SW 1271 (cell line): ENCODE measurements at places on chromosomes 13 and 19.

GRCh38 chr19:7629347-7630054 is at the start of the genes PET100 and XAB2:
Gene PET100 (plus strand): TSS chr19:7629793. CDS start chr19:7629834, 41 bp downstream.
Gene XAB2 (minus strand): TSS chr19:7629545. CDS start chr19:7629527, 18 bp downstream.
- peak; percentile 94 for DNase-seq

GRCh38 chr19:5903624-5904351 is at the start of gene NDUFA11:
Gene NDUFA11 (minus strand): TSS chr19:5903790. CDS start chr19:5903708, 82 bp downstream.
- DNase-seq, result peak; percentile 92

DNA sequence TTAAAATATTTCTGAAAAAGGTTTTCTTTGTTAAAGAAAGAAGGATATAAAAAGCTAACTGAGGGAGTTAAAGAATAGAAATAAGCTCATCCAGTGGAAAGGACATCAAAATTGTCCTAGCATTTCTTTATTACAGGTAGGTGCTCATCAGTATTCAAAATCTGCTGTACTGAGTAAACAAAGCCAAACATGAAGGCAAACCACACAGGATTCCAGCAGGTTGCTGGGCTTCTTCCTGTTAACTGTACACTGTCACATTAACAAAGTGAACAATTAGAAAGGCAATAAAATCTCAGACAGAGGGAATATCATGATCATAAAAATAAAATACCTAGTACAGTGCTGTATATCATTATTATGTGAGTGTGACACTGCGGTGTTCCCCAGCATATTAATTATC is 1541.0 kb downstream of the SLITRK5 start:
- DNase-seq, result no peak

DNA sequence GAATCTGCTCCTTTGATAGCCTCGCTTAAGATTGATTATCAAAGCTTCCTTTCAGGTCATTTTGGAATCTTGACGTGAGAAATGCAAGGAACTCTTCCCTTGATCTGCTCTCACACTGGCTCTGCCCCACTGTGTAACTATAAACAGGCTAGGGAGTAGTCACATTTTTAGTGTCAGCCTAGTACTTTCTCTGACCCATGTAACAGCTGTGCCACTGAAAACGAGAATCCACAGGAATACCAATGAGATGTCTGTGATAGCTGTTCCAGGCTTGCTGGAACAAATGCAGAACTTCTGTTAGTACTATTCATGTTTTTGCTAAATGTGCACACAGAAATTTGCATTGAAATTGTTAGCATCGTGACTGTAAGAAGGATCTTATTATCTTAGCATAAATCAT is 221.3 kb downstream of the MYO16 start:
- no peak for DNase-seq

GRCh38 chr13:60016229-60016628 is 147.5 kb downstream of the DIAPH3 start:
- no peak for DNase-seq

- DNase-seq, result peak; percentile 60
Observed at GRCh38 chr13:36297366-36298338, at the start of gene CCDC169. Gene CCDC169 (minus strand): TSS chr13:36297814. CDS start chr13:36297719, 95 bp downstream.
